ENCODE measurements at places on chromosomes 6 and 20. TPM values are rescaled to one million over a fixed set of nuclear protein-coding genes. Genes with fewer than 3 reads are reported as not detected.

Gene GID8
- total RNA-seq, result 32.4 TPM

Gene FLRT3
- total RNA-seq, result 5.6 TPM

Gene SMIM26
- total RNA-seq, result 89.2 TPM

Gene OR2H2
- not detected for total RNA-seq

Gene RWDD2A
- 5.5 TPM for total RNA-seq

Gene HUS1B
- total RNA-seq, result 1.4 TPM

Gene RHAG
- total RNA-seq, result not detected

Gene HEY2
- not detected for total RNA-seq

Gene EMILIN3
- total RNA-seq, result under 0.01 TPM

Gene TSBP1
- not detected for total RNA-seq

Gene IMPG1
- total RNA-seq, result 0.37 TPM

Gene RBM24
- 7.0 TPM for total RNA-seq

Gene RBM38
- 6.2 TPM for total RNA-seq

Gene COL12A1
- 765 TPM for total RNA-seq

Gene CRIP3
- total RNA-seq, result not detected

Gene PRDM13
- under 0.01 TPM for total RNA-seq

Gene CRISP3
- total RNA-seq, result not detected

Gene MAPK13
- 34.1 TPM for total RNA-seq

Gene HLA-G
- not detected for total RNA-seq

Gene TNNC2
- total RNA-seq, result 0.12 TPM

Gene SIGLEC1
- not detected for total RNA-seq

Gene SMOC2
- total RNA-seq, result not detected

Gene FAM83B
- total RNA-seq, result 0.12 TPM

Gene OPN5
- total RNA-seq, result not detected

Gene ME1
- 25.8 TPM for total RNA-seq

Gene PACSIN1
- total RNA-seq, result not detected

Gene RIPOR3
- 15.6 TPM for total RNA-seq

Gene CCN6
- not detected for total RNA-seq

Gene SIRPB1
- 0.25 TPM for total RNA-seq

Gene KCNG1
- 103 TPM for total RNA-seq

Gene LCA5
- total RNA-seq, result 6.7 TPM

Gene C6orf118
- total RNA-seq, result not detected

Gene FILIP1
- total RNA-seq, result 0.62 TPM

Gene OXT
- not detected for total RNA-seq

Gene SERAC1
- total RNA-seq, result 16.7 TPM

Gene ARMH2
- total RNA-seq, result not detected

Gene IRF4
- under 0.01 TPM for total RNA-seq

Gene LY6G5C
- 0.33 TPM for total RNA-seq

Gene ITPR3
- total RNA-seq, result 55.4 TPM

Gene BEND6
- 19.1 TPM for total RNA-seq

Gene UBD
- not detected for total RNA-seq

Gene EPM2A
- 7.9 TPM for total RNA-seq

Gene LY6G6F
- total RNA-seq, result not detected

Gene MEP1A
- not detected for total RNA-seq

Gene SULF2
- total RNA-seq, result 2.0 TPM

Gene PRR3
- total RNA-seq, result 3.6 TPM

Gene FAXC
- 1.2 TPM for total RNA-seq

Gene SNAP25
- 0.44 TPM for total RNA-seq
